ENCODE measurements at places on chromosomes 1 and 21.

- no peak for DNase-seq
Observed at GRCh38 chr1:198660341-198661261, 21.8 kb downstream of the PTPRC start.

GRCh38 chr21:20800106-20800505 lies 198.1 kb upstream of the NCAM2 start:
- DNase-seq, result no peak

- no peak for DNase-seq
Observed at GRCh38 chr1:177511036-177511435, 340.3 kb downstream of the BRINP2 start.

GRCh38 chr1:94329986-94330385 lies 88.2 kb upstream of the ABCD3 start:
- DNase-seq, result no peak

DNA sequence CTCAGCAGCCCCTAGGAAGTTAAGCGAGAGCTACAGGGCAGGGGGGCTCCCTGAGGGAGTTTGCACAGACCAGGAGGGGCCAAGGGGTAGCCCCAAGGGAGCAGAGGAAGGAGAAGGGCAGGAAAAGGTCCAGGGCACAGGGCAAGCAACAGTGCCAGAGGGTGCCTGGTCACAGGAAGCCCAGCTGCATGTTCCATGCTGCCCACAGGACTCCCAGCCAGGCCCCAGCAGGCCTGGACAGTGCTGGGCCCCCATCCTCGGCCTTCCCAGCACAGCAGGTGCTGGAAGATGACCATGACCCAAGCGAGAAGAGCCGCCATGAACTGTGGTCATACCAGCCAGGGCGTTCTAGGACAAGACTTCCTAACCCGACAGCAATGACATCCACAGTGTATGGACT lies 11.0 kb downstream of the KLHL21 start:
- no peak for DNase-seq

DNA sequence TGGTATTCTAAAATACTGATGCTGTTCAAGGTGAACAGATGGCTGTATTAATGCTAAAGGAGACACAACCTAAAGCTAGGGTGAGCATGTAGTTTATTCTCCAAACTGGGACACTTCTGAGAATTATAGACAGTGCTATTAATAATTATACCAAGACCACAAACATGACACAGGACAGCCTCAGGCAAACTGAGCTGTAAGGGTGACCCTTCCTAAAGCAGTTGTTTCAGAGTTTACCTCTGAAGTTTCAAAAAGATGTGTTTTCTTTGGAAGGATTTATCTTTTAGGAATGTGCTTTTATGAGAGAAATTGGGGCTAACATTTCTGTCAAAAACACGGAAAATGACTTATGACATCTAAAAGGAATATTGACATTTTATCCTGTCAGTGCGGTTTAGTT lies 68.8 kb downstream of the RPS6KC1 start:
- no peak for DNase-seq

DNA sequence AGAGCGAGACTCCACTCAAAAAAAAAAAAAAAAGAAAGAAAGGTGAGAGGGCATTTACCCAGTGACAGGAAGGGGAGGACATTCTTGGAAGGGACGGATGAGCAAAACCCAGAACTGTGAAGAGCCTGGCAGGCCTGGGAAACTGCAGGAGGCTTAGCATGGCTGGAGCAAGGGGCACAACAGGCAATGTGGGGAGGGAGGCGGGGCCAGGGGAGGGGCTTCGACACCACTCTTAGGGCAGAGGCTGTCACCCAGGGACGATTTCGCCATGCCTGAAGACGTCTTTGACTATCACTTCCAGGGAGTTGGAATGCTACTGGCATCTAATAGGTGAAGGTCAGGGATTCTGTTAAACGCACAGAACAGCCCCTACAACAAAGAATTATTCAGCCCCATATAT lies 184.0 kb downstream of the HUNK start:
- no peak for DNase-seq

GRCh38 chr1:97911266-97912215 lies 9.3 kb downstream of the DPYD start:
- DNase-seq, result no peak

GRCh38 chr1:171841931-171842761 lies 848 bp downstream of the DNM3 start:
- DNase-seq, result peak; percentile 24

DNA sequence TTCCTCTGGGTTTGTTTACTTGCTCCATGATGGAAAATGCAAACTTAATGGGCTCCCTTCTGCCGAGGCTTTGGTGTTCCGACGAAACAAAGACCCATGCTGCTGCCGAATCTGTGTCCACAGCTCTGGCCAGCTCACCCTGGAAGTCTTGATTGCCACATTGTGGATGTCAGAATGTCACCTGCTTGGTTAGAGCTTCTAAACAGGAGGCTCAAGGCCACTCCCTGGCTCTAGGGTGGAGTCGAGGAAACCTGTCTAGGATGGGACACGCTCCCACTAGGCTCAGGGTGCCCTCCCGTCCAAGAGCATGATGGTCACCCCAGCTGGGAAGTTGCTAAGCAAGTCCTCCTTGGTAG lies 279.3 kb upstream of the VAMP3 start:
- DNase-seq, result no peak

- DNase-seq, result peak; percentile 44
Observed at GRCh38 chr1:9181990-9182783, 52.4 kb upstream of the H6PD start.

GRCh38 chr1:15712168-15712567 lies 23.9 kb upstream of the SLC25A34 start:
- no peak for DNase-seq

DNA sequence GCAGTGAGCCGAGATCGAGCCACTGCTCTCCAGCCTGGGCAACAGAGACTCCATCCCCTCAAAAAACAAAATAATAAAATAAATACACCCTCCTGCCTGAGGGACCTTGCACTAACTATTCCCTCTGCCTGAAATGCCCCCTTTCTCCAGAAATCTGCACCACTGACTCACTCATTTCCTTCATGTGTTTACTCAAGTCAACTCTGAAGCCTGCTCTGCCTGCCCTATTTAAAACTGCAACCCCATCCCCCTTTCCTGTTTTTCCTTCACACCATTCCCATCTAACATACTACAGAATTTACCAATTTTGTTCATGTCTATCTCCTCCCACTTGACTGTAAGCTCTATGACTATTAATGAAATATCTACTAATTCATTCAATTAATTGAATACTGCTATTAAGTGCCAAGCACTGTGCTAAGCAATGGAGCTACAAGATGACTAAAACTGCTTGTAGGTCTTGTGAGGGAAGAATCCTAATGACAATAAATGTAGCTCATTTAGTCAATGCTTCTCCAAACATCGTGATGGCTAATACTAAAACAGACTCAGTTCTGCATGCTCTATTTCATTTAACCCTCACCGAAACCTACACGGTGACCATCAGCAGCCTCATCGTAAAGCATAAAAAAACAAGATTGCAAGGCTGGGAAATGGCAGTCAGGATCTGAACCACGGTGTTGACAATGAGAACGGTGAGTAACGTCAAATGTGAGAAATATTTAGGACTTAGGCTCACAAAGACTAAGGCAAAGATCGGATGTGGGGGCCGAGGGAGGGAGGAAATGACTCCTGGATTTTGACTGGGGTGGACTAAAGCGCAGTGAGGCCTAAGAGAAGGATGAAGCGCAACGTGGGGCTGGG lies 749 bp upstream of the TMEM39B start:
- DNase-seq, result no peak

- peak; percentile 45 for DNase-seq
Observed at GRCh38 chr1:22452481-22452957, 868 bp downstream of the ZBTB40 start.

GRCh38 chr1:223683586-223684487 lies 18.3 kb upstream of the CAPN8 start:
- peak; percentile 78 for DNase-seq

- DNase-seq, result peak; percentile 34
Observed at GRCh38 chr1:19664453-19665185, at the start of gene HTR6. HTR6 (plus strand) TSS chr1:19664875; CDS start chr1:19665754, 879 bp downstream.

DNA sequence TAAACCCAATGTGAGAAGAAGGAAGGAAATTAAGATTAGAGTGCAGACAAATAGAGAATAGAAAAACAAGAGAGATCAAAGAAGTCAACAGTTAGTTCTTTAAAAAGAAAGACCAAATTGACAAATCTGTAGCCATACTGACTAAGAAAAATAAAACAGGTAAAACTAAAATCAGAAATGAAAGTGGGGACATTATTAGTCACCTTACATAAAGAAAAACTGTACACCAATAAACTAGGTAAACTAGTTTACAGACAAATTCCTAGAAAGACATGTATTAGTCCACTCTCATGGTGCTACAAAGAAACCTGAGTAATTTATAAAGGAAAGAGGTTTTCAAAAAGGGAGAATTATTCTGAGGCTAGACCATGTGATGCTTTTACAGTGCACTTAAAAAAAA lies 22.3 kb downstream of the BLZF1 start:
- no peak for DNase-seq

GRCh38 chr1:143625886-143626285 lies 345.9 kb downstream of the FAM72C start:
- DNase-seq, result no peak

- peak; percentile 34 for DNase-seq
Observed at GRCh38 chr21:37071561-37072273, 1.2 kb downstream of the PIGP start.

DNA sequence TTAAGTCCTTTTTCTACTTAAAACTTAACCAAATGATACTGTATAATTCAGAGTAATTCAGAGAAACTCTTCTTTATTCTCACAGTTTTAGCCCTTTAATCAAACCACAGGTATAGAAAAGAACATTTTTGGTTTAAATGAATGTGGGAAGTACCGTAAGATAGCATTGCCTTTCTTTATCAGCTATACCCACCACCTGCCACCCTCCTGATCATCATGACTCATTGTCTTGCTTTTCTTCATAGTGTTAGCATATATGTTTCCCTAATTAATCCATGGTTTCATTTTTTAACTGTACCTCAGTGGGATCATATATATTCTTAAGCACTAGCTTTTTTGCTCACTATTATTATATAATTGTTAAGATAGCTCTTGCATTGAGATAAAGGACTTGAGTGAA lies 27.5 kb upstream of the ANGPTL1 start:
- no peak for DNase-seq

- no peak for DNase-seq
Observed at GRCh38 chr1:161805399-161806197, 39.5 kb downstream of the ATF6 start.

DNA sequence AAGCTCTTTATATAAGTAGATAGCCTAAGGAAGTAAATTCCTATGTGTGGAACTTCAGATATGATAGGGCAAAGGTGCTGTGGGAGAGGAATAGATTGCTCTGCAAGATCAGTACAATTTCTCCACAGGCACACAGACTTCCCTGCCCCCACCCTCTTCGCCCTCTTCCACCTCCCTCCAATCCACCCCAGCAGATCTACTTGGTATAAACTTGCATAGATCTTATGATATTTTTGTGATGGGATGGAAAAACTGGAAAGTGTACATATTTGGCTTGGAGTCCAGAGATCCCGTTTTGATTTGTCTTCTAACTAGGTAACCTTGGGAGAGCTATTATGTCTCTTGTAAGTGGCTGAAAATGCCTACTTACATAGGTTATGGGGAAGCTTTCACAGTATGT lies 586.3 kb upstream of the USP24 start:
- DNase-seq, result no peak

DNA sequence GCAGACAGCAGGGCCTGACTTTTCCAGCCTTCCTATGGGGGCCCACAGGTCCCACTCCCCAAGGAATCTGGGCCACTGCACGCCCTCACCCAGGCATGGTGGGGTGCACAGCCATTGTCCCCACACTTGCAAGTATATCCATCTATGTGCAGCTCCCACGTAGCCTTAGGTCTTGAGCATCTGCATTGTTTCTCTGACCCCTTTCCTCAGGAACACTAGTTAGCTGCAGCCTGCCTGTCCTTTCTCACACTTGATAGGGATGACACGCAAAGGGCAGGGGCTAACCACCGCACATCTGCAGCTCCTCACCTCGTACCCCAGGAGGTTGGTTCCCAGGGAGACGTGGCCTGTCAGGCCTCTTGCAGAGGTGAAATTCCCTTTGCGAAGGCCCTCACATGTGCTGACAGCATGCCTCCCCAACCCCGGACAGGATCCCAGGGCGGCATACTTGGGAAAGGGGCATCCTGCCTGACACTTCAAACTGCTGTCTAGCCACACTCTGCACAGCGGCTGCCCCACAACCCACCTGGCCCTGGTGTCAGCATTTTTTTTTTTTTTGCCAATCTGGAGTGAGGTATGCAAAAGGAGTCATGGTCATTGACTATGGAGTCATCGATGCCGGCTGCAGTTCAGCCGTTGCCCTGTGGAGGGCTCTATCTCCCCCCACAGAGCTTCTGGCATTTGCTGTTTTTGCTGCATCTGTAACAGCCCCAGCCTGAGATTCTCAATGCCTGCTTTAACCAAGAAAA lies 5.0 kb downstream of the JMJD4 start:
- DNase-seq, result peak; percentile 31

GRCh38 chr21:15164678-15165303 lies 100.0 kb upstream of the NRIP1 start:
- no peak for DNase-seq

DNA sequence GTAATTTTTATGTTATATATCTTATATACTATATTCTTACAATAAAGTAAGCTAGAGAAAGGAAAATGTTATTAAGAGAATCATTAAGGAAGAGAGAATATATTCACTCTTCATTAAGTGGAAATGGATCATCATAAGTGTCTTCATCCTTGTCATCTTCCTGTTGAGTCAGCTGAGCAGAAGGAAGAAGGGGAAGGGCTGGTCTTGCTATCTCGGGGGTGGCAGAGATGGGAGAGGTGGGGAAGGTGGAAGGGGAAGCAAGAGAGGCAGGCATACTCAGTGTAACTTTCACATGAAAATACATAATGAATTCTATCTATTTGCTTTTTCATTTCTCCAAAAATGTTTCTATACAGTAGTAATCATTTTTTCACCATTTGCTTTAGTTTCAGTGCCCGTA lies 5.1 kb downstream of the DNASE2B start:
- no peak for DNase-seq

DNA sequence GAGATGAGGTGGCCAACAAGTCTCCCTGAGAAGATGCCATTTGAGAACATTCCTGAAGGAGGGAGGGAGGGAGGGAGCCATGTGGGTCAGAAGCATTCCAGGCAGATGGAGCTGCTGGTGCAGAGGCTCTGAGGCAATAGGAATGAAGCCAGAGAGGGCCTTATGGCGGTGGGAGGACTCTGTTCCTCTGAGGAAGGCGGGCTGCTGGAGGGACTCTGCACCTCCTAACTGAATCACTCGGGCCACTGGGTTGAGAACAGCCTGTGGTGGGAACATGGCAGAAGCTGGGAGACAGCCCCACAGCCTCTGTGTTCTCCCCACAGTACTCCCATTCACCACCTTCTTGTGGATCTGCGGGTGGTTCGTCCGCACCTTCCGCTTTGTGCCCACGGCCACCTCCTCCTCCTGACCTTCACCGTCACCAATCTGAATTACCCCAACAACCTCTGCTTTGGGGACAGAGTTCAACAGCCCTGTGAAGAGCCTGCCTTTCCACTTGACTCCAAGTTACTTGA lies 2.4 kb upstream of the TMEM125 start:
- no peak for DNase-seq

GRCh38 chr1:87956072-87956471 lies 627.4 kb downstream of the LMO4 start:
- DNase-seq, result no peak

- DNase-seq, result no peak
Observed at GRCh38 chr1:205935869-205936268, 7.4 kb downstream of the SLC26A9 start.

GRCh38 chr1:234260578-234260977 lies 112.7 kb upstream of the COA6 start:
- DNase-seq, result no peak
